Activated naive CD4-positive, alpha-beta T cell treated with anti-CD3 and anti-CD28 coated beads, Interleukin-2, amount 10 ng/mL, durations not matched to agents 5 hours and 36 hours (primary cell): ENCODE measurements at places on chromosomes 6 and 20. TPM values are rescaled to one million over a fixed set of nuclear protein-coding genes. Genes with fewer than 3 reads are reported as not detected.

NT5E gene
- 1.4 TPM for total RNA-seq

NR2E1 gene
- total RNA-seq: not detected

CRIP3 gene
- 0.29 TPM for total RNA-seq

CALHM5 gene
- total RNA-seq: not detected

PREX1 gene
- total RNA-seq: 81.0 TPM

EPPIN gene
- total RNA-seq: not detected
